ENCODE measurements at places on chromosomes 2 and 18. TPM values are rescaled to one million over a fixed set of nuclear protein-coding genes. Genes with fewer than 3 reads are reported as not detected.
A peak's percentile ranks its signal among the peaks of the same experiment; 100 is the strongest.

Gene IL18RAP
- total RNA-seq = 11.2 TPM

Gene PPM1G
- 101 TPM for total RNA-seq

Gene ZAP70
- 167 TPM for total RNA-seq

Gene UNC80
- total RNA-seq = not detected

Gene NMUR1
- total RNA-seq = not detected

Gene CRYGD
- total RNA-seq = not detected

Gene OR6B2
- not detected for total RNA-seq

Gene IL36B
- total RNA-seq = not detected

Gene SLC16A14
- 1.1 TPM for total RNA-seq

Gene LAMA1
- total RNA-seq = not detected

GRCh38 chr2:85675866-85676548 is 8.0 kb upstream of the SFTPB start:
- no peak for DNase-seq

DNA sequence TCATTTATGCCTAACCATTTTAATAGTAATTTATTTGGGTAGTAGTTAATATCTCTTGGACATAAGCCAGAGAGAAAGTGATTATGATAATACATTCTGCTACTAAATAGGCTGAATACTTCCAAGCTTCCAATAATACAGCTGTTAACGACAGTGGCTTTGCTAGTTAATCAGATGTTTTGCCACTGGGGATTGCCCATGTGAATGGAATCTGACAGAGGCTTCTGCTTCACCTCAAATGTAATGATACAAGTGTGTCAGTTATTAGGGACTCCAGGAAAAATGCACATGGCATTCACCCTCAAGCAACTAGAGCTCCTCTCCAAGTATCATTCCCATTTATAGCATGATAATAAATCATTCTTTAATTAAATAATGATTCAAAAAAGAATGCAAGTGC is 185.0 kb upstream of the TMEFF2 start:
- no peak for DNase-seq

- DNase-seq = no peak
Observed at GRCh38 chr2:113190871-113191270, 17.1 kb downstream of the PSD4 start.

DNA sequence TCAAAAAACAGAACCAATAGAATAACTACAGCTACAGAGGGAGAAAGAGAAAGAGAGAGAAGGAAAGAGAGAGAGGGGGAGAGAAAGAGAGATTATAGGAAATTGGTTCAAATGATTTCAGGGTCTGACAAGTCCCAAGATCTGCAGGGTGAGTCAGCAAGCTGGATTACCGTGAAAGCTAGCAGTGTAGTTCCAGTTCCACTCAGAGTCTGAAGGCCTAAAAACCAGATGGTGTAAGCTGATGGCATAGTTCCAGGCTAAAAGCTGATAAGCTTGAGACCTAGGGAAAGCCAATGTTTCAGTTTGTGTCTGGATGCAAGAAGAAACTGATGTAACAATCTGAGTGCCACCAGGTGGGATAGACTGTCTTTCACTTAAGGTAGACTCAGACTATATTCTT is 397.7 kb downstream of the TRIB2 start:
- DNase-seq = no peak

DNA sequence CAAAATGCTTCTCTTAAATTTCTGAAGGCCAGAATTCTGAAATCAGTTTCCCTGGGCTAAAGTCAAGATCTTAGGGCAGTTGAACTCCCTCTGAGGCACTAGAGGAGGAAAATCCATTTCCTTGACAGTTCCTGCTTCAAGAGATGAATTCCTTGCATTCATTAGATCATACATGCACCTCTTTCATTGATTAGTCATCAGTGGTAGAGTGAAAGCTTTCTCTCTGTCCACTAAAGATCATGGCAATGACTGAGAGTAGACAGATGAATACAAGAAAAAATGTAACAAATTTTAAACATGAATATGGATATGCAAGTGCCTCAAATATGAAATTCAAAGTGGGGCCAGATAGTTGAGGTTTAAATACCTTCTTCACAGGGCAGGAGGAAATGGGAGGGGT is 693.4 kb upstream of the TMEFF2 start:
- DNase-seq = no peak

- DNase-seq = no peak
Observed at GRCh38 chr18:43992741-43993140, 687.9 kb upstream of the SETBP1 start.

DNA sequence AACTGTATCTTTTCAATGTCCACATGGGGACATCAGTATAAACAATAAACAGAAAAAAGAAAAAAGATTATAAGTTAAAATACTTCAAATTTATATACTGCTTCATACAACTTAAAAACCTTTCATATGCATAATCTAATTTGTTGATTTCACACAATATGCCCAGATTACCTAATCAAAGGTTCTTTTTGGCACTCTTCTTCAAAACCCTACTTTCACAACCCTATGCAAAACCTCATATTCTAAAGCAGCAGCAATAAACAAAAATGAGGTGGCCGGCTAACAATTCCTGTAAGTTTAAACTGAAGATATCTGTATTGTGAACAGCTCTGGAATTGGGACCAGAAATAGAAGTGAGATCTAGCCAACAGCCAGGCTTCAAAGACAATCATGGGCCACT is 28.6 kb downstream of the STK17B start:
- no peak for DNase-seq

DNA sequence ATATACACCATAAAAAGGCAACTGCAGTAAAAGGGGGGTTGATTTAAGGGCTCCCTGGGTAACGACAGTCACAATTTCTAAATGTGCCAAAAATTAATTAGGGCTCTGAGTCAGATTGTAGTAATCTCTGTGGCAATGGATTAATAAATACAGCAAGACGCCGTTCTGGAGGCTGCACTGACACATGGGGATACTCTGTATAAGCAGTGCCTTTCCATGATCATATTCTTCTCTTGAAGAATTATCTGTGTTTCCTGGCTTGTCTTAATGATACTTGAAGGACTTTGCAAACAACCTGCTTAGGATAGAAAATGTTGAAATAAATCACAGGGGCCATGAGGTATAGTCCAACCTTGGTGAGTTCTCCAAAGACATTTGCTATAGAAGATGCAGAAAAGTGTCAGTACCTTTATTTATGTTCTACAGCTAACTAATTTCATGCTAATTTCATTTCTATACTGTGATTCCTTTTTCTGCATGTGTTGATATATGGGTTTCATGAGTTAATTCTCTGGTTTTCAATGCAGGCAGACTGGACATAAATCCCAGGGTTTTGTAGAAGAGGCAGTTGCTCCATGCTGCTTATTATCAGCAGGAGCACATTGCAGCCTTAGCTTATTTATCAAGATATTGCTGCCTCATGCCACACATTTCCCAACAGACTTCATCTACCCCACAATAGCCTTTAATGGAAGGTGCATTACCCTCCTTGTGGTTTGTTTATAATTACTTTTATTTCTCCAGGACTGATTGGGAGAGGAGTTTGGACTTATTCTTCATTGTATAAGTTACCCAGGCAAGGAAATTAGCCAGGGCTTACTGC is 54.8 kb downstream of the HNMT start:
- DNase-seq = no peak

DNA sequence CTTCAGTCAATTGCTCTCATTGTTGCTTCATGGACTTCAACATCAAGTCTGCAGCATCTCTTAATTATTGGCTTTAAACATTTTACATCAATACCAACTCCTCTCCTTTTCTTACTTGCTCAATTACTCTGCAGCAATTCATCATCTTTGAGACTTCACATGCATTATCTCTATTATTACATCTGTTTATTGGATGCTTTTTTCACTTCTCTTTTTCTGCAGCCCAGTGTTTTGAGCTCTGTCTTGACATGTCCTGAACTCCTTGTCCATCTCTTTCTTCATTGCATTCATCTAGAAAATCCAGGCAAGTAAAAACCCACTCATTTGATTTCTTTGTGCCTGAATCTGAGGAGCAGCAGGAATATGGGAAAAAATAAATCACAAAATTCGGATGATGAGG is 647.9 kb downstream of the PLCL1 start:
- DNase-seq = no peak

GRCh38 chr2:236984046-236984445 is 101.6 kb upstream of the COPS8 start:
- no peak for DNase-seq

GRCh38 chr2:99888617-99889016 is 253.8 kb downstream of the AFF3 start:
- no peak for DNase-seq

DNA sequence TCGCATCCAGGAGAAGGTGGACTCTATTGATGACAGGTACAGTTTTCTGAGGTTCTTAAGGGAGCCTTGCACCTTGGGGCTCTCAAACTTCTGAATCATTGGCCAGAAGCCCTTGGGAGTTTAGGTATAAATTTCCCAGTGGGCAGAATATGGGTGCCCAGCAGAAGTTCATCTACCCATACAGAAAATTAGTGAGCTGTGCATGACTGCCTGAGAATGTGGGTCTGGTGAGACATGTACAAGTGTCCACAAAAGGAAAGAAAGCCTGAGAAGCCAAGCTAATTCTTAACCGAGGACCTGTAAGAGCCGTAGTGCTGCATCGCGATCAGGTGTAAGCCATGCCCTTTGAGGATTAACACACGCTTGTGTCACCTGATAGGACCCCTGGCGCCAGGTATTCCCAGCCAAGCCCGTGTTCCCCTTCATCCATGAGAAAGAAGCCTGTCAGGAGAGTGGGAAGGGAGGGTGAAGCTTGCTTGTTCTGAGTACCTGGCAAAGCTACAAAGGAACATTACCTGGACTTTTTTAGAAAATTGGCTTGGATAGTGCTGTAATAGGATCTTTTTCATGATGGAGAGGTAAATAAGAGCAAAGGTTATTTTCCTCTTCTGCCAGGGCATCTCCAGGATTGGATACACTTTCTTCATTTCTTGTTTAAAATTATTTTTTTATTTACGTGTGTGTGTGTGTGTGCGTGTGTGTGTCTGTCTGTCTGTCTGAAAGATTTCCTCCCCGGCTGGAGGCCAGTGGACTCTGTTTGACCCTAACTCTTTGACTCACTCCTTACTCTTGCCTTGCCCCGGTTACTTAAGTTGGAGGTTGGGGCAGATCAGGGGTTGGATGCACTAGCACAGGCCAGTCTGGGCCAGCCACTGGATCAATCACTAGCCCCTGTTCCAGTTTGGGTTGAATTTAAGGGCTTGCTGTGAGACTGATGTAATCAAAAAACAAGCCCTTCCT is 90.4 kb upstream of the EML6 start:
- no peak for DNase-seq

GRCh38 chr2:45964223-45964841 is 312.9 kb downstream of the PRKCE start:
- DNase-seq = peak; percentile 53

- no peak for DNase-seq
Observed at GRCh38 chr2:53170466-53170865, 597.1 kb upstream of the CHAC2 start.

DNA sequence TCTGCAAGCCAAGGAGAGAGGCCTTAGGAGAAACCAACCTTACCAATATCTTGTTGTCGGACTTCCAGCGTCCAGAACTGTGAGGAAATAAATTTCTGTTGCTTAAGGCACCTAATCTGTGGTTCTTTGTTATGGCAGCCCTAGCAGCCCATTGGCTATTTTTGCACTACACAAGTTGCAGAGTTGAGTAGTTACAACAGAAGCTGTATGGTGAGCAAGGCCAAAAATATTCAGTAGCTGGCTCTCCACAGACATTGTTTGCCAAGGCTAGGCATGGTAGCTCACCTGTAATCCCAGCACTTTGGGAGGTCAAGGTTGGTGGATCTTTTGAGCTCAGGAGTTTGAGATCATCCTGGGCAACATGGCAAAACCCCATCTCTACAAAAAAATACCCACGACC is 27.1 kb upstream of the SCYGR1 start:
- no peak for DNase-seq

GRCh38 chr2:216679658-216680024 is 15.7 kb downstream of the IGFBP5 start:
- DNase-seq = no peak

DNA sequence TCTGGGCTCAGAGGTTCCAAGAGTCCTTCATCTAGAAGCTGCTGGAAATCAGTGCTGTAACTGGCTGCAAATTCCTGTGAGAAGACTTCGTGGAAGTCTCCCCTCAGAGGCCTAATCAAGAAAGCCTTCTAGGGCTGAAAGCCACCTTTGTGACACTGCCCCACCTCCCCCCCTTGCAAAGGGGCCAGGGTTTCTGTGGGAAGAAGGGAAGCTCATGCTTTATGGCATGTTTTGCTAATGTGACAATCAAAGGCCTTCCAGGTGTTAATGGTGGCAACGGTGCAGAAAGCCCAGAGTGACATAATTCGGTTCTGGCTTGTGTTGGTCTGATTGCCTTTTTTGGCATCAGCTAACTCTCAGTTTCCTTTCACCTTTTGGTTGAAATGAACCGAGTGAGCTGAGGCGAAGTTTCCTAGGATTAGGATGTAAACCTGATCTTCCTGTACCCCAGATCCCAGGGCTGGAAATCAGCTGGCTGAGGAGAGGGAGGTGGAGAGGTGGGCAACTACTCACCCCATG is 126.9 kb upstream of the TRIB2 start:
- DNase-seq = no peak

- no peak for DNase-seq
Observed at GRCh38 chr18:12023375-12023774, 42.1 kb downstream of the IMPA2 start.

DNA sequence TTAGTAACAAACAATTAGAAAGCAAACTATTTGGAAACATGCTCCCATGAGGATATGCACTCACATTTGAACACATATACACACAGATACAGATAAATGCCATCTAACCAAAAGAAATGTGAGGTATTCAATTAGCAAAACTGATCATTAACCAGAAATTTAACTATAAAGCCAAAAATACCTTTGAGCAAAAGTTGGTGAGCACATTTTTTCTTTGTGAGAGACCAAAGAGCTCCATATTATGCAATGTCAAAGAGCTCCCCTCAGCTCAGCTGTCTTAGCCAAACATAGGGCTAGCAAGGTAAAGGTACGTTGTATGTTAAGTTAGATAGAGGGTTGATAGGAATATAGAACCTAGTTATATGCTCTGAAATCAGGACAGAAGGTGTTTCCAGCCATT is 43.8 kb downstream of the CYBRD1 start:
- DNase-seq = no peak

GRCh38 chr2:37838541-37839167 is 86.4 kb upstream of the RMDN2 start:
- no peak for DNase-seq

- DNase-seq = no peak
Observed at GRCh38 chr2:217832987-217833386, 169.8 kb downstream of the TNS1 start.

DNA sequence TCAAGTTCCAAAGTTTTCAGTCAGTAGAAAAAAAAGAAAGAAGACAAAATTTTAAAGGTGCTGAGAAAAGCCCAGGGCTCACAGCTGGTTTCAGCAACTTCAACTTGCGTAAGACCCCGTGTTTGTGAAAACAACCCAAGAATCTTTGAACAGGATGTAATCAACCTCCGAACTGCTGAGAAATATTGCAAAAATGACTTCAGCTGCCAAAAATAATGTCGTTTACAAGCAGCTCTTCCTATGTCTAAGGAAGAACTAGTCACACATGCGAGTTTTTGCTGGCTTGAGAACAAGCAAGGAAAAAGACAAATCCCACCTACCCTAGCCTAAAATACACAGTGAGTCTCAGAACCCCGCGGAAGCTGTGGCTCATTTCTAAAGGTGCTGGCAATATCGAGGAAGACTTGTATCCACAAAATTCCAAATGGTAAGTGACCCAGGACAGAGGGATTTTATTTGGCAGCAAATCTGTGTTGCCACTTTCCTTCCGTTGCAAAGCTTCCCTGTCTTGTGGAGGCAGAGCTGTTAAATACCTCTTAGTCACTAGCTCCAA is 59.8 kb upstream of the SLC8A1 start:
- no peak for DNase-seq

- no peak for DNase-seq
Observed at GRCh38 chr2:159715451-159715850, 3.1 kb downstream of the MARCHF7 start.

GRCh38 chr2:33673937-33674336 is 74.8 kb upstream of the FAM98A start:
- DNase-seq = no peak
